ENCODE measurements at places on chromosomes 3 and 15. TPM values are rescaled to one million over a fixed set of nuclear protein-coding genes. Genes with fewer than 3 reads are reported as not detected.

The GOLGA8G gene
- total RNA-seq: not detected

The WDR72 gene
- total RNA-seq: 8.7 TPM

The HRG gene
- total RNA-seq: 0.11 TPM

The NUSAP1 gene
- 138 TPM for total RNA-seq

The EEF1AKMT4 gene
- total RNA-seq: 11.4 TPM

The CCR2 gene
- total RNA-seq: not detected

The ADCY5 gene
- 26.8 TPM for total RNA-seq

The SCAANT1 gene
- total RNA-seq: not detected

All from WTC11 (cell line).